ENCODE measurements at places on chromosomes 1 and 21.

- DNase-seq, result peak; percentile 56
Observed at GRCh38 chr1:151720974-151721787, at the start of gene RIIAD1. TSS of gene RIIAD1 (plus strand) at chr1:151721522. CDS start at chr1:151721537, 15 bp downstream.

DNA sequence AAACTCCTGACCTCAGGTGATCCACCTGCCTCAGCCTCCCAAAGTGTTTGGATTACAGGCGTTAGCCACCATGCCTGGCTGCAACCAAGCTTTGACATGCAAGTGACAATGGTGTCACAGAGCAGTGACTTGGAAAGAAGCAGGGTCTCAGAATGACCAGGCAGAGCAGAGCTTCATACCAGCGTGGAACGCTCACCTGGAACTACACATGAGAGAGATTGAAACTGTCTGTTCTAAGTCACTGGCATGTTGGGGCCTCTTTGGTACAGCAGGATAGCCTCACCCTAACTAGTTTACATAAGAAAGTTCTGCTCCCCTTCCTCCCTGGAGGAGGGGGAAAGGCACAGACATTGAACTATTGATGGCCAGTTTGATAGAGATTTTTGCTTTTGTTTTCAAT is 47.5 kb upstream of the ITPKB start:
- DNase-seq, result no peak

DNA sequence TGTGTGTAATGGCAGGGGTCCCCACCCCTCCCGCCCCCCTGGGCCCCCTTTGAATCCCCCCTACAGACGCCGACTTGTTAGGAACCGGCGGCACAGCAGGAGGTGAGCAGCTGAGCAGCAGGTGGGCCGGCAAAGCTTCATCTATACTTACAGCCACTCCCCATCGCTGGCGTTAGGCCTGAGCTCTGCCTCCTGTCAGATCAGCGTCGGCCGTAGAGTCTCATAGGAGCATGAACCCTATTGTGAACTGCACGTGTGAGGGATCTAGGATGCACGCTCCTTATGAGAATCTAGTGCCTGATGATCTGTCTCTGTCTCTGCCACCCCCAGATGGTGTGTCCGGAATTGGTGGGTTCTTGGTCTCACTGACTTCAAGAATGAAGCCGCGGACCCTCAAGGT is 14.9 kb upstream of the VPS26C start:
- DNase-seq, result no peak

GRCh38 chr1:41418857-41419583 is 57.8 kb downstream of the FOXO6 start:
- peak; percentile 92 for DNase-seq

DNA sequence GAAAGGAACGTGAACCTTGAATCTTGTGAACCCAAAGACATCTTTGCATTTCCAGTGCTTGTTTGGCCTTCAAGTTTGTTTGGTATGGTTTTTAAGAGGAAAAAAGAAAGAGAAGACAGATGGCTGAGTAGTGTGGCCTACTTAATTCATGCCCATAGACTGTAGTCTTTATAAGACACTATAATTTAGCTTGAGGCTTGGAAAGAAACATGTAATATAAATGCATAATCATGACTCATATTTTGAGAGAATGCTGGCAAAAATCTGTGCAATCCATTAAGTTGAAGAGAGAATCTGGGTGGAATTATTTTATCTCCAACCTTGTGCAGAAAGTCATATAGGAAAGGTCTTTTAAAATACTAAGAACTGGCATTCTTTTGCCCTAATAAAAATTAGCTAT is 179.3 kb downstream of the SIPA1L2 start:
- DNase-seq, result no peak

DNA sequence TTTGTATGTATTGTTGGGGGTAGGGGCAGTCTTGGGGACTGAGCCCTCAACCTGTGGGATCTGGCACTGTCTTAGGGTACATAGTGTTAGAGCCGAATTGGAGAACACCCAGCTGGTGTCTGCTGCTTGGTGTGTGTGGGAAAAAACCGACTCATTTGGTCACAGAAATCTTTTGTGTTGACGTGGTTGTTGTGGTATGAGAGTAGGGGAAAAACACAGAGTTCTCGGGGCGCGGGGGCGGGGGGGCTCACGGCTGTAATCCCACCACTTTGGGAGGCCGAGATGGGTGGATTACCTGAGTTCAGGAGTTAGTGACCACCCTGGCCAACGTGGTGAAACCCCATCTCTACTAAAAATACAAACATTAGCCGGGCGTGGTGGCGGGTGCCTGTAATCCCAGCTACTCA is 15.3 kb upstream of the SRSF10 start:
- no peak for DNase-seq

DNA sequence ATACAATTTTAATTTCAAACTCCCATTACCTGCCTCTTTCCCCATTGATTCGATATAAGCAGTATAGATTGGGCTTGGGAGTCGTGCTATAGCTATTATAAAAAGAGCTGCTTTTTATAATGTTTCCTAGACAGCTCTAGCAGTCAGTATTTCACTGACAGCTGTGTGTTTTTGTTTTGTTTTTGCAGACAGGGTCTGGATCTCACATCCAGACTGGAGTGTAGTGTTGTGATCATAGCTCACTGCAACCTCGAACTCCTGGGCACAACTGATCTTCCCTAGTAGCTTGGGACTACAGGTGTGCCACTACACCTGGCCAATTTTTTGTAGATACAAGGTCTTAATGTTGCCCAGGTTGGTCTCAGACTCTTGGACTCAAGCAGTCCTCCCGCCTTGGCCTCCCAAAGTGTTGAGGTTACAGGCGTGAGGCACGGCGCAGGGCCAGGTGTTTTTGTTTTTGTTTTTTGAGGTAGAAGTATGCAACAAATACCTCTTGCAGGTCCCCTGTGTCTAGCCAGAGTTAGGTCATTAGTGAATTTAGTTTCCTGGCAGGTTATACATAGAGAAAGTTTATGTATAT is 1.7 kb downstream of the NASP start:
- DNase-seq, result no peak

GRCh38 chr1:18681423-18681835 is 50.8 kb downstream of the PAX7 start:
- DNase-seq, result no peak

DNA sequence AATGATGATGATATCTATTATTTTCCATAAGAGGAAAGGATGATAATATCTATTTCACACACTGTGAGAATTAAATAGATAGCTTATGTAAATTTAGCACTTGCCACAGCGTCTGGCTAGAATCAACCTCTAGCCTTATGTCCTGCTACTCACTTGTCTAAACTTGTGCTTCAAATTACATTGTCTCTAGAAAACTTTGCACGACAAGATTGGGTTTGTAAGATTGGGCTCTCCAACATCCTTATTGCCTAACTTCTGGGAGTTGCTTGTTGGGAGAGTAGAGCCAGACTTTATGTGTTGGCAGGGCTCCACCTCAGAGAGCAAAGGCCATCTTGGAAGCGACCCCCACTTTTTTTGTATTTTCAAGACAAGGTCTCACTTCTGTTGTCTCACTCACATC is 50.0 kb upstream of the POGK start:
- DNase-seq, result no peak

- no peak for DNase-seq
Observed at GRCh38 chr1:104953555-104953954, 1203.9 kb downstream of the AMY1C start.

GRCh38 chr21:46429754-46430681 is 28.7 kb upstream of the DIP2A start:
- DNase-seq, result peak; percentile 25

DNA sequence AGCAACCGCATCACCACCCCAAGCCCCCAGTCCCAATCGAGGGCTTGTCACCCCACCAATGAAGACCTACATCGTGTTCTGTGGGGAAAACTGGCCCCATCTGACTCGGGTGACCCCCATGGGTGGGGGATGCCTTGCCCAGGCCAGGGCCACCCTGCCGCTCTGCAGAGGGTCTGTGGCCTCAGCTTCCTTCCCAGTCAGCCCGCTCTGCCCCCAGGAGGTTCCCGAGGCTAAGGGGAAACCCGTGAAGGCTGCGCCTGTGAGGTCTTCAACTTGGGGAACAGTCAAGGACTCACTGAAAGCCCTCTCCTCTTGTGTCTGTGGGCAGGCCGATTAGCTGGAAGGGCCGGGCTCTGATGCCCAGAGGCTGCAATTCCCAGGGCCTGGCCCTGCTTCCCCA is 2.0 kb downstream of the SRARP start:
- no peak for DNase-seq

GRCh38 chr1:193697115-193697762 is 510.8 kb upstream of the B3GALT2 start:
- DNase-seq, result no peak

DNA sequence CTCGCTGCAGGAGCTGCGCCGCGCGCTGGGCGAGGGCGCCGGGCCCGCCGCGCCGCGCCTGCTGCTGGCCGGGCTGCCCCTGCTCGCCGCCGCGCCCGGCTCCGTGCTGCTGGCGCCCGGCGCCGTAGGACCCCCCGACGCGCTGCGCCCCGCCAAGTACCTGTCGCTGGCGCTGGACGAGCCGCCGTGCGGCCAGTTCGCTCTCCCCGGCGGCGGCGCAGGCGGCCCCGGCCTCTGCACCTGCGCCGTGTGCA is 730 bp downstream of the OLIG1 start:
- DNase-seq, result no peak

- no peak for DNase-seq
Observed at GRCh38 chr21:42041711-42042110, 29.4 kb upstream of the UMODL1 start.

- DNase-seq, result no peak
Observed at GRCh38 chr1:40160806-40161124, 422 bp upstream of the RLF start.

DNA sequence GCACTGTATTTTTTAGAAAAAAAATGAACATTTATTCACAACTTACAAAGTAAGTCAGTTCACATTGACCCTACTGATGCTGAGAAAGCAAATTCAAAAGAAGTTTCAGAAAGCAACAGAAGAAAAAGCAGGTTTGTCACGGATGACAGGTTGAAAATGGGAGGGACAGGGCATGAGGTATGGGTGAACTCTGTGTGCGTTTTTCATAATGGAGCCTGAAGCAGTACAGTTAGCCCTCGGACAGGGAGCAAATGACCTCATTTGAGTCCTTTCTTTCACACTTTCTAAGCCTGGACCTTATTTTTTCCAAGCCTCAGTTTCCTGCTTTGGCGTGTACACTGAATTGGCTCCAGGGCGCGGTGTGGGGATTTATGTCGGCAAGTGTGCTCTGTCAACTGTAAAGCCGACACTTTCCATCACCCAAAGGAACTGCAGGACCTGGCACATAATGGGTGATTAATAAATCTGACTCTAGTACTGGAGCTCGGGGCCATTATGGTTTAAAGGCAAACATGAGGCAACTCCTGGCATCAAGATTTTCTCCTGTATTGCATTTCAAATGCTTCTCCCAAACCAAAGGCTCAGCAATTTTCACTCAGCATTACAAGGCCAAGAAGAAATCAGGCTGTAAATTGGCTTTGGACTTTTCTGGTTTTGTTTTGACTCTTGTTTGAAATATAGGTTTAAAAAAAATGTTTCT is 345.5 kb upstream of the DUSP10 start:
- no peak for DNase-seq

GRCh38 chr1:212950243-212951125 is at the start of gene VASH2:
TSS of gene VASH2 (plus strand) at chr1:212950541. CDS start at chr1:212951543, 1,002 bp downstream.
- peak; percentile 94 for DNase-seq

GRCh38 chr1:216005916-216006315 is 417.3 kb downstream of the USH2A start:
- DNase-seq, result no peak

DNA sequence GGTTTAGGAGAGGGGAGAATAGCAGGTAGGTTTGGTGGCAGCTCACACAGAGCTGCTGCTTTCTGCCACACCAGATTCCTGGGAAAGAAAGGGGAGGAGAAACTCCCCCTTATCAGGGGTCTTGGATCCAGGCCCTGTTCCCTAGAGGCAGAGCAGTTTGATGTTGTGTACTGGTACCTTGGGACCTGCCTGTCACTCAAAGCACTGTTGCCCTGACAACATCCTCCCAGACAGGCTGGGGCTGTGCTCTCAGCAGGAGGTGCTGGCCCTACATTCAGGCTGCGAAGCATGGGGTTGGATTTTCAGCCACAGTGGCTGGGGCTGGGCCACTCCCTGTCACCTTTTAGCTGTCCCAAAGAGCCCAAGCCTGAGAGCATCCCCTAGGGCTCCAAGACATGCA is 188.0 kb downstream of the GRIK3 start:
- no peak for DNase-seq

DNA sequence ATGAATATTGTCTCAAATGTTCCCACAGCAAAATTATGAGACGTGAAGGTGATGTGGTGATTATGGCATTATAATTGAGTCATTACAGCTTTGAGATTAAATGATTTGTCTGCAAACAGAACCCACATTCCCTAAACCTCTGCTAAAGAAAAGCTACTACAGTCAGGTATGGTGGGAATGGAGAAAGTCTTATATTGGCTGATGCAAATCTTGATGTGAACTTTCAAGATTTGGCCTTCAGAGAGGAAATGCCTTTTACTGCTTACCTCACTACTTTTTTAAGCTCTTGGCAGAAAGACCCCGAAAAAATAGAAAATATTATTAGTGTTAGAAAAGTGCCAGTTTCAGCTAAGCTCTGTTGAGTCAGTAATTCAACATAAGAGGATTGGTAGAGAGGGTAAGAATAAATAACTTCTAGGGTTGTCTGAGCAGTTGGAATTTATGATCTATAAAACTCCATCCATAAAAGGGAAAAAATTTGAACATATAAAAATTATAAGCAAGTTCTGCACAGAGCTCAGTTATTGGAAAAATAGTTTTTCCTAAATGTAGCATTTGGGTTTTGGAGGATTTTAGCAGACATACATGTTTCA is 47.8 kb upstream of the RGS5 start:
- DNase-seq, result no peak

- no peak for DNase-seq
Observed at GRCh38 chr1:154186852-154187501, 4.9 kb downstream of the TPM3 start.

All from Right ventricle myocardium superior (tissue), 1 donor.